ENCODE measurements at places on chromosomes 3 and 15.
A peak's percentile ranks its signal among the peaks of the same experiment; 100 is the strongest.

DNA sequence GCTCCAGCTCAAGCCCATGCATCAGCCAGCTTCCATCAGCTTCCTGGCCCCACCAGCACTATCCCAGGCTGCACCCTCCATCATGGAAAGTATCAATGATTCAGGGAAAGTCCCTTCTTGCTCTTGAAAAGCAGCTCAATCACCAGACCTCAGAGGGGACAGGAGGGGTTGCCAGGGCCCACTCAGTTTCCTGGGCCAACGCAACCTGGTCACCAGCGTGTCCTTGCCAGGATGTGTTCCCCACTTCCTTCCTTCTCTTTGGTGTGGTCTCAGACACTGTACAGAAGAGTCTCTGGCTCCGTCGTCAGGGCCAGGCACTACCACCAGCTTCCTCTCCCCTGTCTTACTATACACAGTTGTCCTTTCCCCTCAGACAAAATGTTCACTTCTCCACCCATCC lies 3.0 kb downstream of the HDC start:
- DNase-seq, result no peak

DNA sequence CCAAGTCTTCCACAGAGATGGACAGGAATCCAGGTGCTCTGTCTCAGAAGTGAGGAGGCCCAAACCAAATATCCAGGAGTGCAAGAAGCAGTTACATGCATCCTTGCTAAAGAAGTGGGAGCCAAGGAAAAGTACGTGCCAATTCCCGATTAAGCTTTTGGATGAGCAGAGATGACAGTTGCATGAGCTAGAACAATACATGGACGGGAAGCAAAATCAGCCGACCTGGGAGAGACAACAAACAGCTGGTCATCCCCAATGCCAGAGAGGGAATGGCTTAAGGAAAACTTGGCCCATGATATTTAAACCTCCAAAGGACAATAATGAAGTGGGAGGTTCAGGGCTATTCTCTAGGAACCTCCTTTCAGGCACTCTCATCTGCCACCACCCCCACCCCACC lies 86.0 kb upstream of the ABHD17C start:
- DNase-seq, result no peak

DNA sequence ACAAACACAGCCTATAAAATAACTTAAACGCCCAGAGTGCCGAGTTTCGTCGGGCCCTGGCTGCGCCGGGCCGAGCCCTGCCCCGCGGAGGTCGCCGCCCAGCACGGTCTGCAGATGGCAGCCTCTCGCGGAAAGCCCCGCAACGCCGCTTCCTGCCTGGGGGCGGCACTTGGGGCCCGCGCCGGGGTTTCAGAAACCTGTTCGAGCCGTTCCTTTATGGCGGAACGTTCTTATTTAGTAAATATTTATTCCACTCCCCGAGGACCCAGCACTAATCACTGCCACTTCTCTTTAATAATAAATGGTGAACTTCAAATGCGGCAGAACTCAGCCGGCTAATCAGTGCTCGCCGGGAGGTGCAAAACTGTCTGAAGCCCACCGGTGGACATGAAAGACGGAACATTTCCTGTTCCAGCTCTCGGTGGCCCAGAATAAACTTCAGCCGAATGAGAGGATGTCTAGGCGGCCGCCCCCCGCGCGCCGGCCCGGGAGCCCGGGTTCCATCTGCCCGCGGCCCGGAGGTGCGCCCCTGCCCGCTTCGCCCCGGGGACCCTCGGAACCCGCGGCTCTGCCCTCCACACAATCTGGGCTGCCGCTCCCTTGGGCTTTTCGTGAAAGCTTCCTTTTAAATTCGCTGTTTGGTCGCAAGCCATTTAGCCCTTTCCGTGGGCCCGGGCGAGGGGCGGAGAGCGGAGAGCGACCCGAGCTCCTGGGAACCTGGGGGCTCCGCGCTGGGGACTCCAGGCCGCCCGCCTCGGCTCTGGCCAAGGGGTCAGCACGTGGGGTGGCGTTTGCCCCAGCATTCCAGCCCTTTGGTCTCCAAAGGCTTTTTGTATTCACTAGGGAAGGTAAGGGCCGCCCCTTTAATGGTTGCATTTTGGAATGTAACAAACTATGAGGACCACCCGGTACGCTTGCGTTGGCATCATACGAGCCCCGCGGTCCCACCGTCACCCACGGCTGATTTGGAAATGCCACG lies 110.8 kb upstream of the ATP11B start:
- DNase-seq, result peak; percentile 41

DNA sequence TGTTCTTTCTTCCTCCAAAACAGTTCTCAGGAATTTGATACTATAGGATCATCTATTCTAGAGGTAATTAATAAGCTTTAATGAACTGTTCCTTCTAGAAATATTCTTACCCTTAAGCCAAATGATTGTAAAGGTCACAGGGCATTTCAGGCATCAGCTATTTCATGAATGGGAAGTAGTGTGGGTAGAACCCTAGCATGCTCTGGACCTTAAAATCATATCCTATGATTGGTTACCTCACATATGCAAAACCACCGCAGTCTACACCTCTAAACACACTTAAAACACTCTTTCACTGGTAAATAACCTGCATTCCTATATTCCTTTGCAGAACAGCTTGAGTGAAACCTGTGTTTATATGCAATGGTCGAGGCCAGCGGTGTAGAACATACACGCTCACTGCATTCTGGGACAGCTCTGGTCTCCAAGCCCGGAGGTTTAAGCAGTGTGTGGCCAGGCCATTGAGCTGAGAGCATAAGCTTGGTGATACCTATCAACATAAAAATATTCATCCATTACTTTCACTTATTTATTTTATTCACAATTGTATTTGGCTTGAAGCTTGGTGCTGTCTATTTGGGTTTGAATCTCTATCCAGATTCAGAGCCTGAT lies 87.7 kb upstream of the RASGRP1 start:
- DNase-seq, result no peak

DNA sequence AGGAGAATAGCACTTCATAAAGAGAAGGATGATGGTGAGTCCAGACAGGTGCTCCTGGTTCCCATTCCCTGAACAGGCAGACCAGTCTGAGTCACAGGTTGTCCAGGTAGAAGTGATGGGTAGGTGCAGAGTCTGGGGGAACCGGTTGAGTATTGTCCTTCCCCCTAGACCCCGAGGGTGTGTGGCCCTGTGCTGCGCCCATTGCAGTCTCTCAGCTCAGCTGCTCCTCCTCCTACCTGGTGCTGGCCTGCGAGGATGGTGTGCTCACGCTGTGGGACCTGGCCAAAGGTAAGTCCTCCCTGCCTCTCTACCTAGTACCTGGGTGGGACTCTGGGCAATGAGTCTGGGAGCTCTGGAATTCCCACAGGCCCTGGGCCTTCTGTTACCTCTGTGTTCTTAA lies 19.8 kb downstream of the MESP1 start:
- DNase-seq, result no peak

GRCh38 chr3:177589911-177590381 lies 392.7 kb upstream of the TBL1XR1 start:
- DNase-seq, result no peak

DNA sequence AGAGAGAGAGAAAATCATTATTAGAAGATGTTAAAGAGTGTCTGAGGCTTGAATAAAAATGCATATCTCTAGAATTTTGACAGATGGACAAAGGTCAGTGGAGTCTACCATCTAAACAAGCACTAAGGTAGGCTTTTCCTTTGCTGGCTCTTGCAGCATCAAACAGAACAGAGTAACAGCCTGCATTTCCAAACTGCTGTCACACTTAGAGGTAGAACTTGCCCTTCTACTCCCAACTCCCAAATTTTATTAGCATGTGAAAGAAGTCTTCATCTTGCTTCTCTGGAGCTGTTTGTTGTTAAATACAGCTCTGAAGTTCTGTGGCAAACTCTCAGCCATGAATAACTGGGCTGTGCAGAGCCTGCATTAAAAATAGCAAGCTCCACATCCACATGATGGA lies 4.1 kb upstream of the MB21D2 start:
- DNase-seq, result no peak

DNA sequence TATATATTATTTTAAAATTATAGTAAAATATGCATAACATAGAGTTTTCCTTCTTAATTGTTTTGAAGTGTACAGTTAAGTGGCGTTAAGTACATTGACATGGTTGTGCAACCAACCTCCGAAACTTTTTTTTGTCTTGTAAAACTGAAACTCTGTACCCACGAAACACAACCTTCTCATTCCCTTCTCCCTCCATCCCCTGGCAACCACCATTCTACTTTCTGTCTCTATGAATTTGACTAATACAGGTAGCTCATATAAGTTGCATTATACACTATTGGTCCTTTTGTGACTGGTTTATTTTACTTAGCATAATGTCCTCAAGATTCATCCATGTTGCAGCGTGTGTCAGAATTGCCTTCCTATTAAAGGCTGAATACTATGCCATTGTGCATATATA lies 179.4 kb downstream of the SATB1 start:
- DNase-seq, result no peak

DNA sequence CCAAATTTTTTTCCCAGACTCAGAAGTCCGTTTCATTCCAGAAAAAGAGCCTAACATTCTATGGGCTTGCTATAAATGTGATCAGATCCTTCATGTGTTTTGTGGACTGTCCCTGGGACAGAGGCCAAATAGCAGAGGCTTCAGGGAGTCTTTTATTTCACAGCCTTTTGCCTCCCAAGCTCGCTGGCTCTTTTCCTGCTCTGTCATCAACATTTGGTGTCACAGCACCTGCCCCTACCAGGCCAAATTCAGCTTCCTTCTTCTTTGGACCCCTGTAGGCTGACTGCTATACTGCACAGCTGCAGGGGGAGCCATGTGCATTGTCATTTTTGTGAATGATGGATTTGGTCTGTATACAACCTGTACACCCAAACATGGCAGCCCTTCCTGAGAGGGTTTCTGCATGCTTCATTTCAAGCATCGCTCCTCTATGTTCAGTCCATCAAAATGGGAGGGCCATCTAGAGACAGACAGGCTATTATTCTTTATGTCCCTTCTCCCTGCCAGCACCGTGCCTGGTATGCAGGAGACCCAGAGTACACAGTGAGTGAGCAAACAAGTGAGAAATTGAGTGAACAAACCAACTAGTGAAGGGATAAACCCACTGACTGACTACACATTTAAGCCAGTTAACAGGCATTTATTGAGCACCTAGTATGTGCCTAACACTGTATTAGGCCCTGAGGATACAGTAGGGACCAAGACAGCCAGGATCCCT lies 17.9 kb upstream of the RPP14 start:
- DNase-seq, result no peak

DNA sequence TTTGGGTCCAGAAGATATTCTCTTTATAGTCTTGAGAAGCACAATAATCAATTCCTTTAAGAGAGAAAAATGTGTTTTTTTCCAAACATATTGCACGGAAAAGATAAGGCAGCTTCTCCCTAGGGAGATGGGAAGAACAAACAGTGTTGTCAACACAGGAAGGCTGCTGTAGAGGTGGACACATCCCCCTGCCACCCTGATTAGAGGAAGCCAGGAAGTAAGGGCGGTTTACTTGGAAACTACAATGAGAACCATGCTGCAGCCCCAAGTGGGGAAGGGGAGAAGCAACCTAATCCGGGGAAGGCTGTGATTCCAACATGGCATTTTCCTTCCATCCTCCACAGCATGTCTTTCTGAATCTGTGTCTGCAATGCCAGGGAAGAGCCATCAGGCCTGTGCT lies 256.9 kb upstream of the TGFBR2 start:
- DNase-seq, result no peak

- peak; percentile 25 for DNase-seq
Observed at GRCh38 chr15:90872486-90873184, 4.2 kb downstream of the FURIN start.

GRCh38 chr3:136712941-136713340 lies 39.2 kb downstream of the STAG1 start:
- no peak for DNase-seq

- no peak for DNase-seq
Observed at GRCh38 chr3:127889976-127890650, 24.9 kb upstream of the KBTBD12 start.

GRCh38 chr3:66962664-66963063 lies 35.4 kb upstream of the KBTBD8 start:
- no peak for DNase-seq

DNA sequence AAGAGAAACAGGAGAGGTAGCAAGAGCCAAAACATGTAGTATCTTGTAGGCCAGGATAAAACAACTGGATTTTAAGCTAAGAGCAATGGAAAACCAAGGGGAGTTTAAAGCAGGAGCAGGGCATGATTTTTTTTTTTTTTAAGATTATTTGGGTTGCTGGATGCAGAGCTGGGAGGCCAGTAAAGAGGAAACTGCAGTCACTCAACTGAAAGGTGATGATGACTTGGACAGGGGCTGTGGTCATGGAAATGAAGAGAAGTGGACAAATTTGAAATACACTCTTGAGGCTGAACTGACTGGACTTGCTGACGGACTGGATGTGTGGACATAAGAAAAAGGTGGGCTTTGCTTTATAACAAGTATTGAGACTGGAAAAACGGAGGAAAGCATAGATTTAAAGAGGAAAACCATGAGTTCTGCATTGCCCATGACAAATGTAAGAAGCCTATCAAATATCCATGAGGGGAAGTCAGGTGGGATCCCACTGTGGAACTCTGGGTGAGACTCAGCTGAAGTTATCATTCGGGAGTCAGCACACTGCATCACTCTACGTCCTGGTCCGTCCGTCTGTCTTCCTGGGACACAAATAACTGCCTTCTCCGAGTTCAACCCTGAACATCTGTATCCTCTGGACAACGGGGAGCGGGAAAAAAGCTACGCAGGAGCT lies 688 bp downstream of the XPC start:
- no peak for DNase-seq

DNA sequence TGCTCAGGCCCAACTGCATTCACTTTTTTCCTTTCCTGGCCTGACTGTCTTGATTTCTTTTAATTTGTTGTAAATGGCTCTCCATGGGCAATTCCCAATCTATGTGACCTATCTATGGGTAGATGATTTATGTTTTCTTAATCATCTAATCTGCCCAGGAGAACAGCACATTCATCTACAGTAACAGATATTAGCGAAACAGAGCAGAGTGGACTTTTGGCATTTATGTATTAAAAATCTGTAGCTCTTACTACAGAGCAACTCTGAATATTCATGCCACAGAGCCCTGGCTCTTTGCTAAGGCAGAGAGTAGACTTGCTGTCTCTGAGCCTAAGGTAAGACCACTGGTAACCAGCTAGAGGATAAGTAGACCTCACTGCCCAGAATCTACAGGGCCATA lies 674.9 kb upstream of the ADAMTS9 start:
- DNase-seq, result no peak

DNA sequence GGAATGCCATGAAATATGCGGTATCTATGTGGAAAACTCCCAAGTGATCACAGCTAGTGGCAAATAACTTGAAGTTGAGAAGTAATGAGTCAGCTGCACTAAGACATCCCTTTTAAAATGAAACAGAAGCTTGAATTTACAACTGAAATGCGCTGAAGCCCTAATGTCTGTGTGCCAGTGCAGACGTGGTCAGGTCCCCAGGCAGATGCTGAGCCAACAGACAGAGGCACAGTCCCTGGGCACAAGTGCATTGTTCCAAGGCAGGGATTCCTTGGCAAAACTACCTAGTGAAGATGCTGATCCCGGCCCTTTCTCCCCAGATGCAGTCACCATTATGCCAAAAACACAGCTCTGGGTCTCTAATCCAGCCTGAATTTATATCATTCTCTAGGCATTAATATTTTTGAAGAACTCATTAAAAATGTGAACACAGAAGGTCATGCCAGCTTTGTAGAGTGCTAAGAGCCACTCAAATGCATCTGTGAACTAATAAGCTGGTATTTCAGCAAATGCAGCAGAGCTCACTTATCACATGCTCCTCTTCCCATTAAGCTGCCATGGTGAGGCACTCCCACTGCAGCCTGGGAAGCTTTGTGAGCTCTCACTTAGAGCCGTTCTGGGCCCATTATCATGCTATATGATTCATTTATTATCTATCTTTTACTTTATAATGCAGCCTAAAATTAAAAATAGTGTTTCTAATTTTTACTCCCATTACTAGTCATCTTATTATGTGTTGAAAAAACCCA lies 200.1 kb downstream of the GABRB3 start:
- no peak for DNase-seq

Measured in activated CD4-positive, alpha-beta T cell treated with anti-CD3 and anti-CD28 coated beads, Interleukin-2, amount 50 U/mL, for 1 hour (primary cell).